LNCaP clone FGC (cell line): ENCODE measurements at places on chromosomes 12 and 14.

- DNase-seq, result no peak
These were observed 36.7 kb upstream of the ELK3 start for GRCh38 chr12:96157427-96157826.

- no peak for DNase-seq
These were observed 33.0 kb downstream of the PWP1 start for GRCh38 chr12:107718606-107719005.

DNA sequence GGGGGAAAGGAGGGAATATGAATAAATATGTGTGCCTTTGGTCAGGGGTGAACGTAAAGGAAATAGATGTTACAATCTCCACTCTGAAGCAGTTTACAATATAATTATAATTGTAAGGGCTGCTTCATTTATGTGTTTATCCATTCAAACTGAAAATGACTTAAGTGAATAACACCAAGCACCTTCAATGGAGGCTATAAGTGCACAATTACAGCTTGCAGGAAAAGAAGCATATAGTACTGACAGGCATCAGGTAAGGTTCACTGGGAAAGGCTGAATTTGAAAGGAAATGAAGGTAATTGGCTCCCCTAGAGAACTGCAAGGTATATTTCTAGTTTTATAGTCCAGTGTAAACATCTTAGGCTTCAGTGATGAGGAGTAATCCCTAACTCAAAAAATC lies 192.7 kb downstream of the STXBP6 start:
- DNase-seq, result no peak

DNA sequence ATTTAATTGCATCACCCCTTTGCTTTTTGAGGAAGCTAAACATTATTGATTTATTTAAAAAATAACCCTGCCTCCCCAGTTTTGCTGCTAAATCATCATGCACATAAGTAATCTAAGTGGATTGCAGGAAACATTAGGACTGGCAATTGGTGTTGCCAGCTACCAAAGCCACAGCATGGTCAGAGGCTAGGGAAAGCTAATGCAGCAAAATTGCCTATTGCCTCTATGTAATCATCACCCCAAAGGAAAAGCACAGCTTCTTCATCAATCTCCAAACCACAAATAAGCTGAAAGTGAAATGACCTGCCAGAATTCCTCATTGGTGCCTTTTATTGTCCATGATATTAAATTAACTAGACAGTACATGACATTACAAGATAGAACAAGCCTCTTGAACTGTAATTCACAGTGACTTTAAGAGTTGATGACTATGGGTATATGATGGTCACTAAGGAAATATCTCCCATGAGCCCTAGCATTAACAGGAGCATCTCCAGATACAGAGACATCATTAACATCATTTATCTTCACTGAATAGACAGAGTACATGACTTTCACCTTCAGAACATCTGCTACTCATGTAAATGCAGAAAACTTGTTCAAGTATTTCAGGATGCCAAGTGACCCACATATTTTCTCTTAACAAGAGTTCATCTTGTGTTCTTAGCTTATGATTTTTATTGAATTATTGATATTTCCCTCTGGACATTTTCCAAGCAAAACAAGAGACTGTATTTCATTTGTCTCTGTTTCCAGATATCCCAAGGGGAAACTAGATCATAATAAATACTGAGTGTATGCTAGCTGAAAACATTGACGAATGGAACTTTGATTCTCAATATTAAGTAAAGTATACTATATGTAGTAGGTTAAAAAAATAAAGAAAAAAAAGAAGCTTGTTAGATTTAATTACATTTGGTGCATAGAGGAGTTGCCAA lies 29.4 kb downstream of the PTPRR start:
- DNase-seq, result no peak

DNA sequence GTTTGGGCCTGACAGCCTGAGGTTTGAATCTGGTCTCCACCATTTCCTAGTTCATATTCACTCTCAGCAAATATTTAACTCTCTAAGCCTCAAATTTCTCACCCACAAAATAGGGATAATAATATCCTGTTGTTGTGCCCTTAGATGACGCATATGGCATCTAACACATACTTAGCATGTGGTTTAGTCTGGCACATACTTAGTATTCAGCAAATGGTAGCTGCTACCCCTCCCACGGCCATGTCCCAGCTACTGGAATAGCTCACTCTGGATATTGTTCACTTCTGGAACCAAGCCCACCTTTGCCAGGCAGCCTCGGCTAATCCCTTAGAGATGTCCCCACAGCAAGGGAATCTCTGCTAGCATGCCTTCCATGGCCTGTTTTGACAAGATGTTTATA lies 53.3 kb downstream of the BICD1 start:
- DNase-seq, result no peak

DNA sequence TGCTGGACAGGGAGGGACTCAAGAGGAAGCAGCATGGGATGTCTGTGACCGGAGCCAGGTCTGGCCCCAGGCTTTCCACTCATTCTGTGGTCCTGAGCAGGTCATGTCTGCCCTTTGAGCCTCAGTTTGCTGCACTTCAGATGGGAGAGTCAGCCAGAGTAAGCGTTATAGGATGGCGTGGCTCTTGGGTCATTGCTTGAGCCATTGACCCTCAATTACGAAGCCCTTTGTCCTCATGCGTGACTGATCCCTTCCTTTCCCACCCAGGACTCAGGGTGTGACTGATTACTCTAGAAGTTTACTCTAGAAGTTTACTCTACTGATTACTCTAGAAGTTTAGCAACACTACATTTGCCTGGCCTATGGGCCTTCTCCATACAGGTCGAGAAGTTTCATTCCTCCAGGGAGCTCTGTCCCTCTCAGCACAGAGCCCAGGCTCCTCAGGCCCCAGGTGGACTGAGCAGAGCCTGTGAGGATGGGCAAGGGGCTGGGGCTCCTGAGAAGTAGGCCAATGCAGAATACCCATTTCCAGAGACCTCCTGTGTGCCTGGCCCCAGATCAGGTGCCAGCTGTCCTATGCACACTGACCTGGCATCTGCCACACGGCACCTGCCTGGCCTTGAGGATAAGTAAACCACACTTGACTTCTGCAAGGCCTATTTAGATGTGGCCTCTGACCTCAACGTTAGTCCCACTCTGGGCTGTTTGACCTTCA lies 7.6 kb upstream of the IFI27 start:
- DNase-seq, result no peak

- DNase-seq, result no peak
These were observed 444.4 kb upstream of the ATP2B1 start for GRCh38 chr12:90152897-90153624.
